ENCODE measurements at places on chromosomes 7 and 10.

DNA sequence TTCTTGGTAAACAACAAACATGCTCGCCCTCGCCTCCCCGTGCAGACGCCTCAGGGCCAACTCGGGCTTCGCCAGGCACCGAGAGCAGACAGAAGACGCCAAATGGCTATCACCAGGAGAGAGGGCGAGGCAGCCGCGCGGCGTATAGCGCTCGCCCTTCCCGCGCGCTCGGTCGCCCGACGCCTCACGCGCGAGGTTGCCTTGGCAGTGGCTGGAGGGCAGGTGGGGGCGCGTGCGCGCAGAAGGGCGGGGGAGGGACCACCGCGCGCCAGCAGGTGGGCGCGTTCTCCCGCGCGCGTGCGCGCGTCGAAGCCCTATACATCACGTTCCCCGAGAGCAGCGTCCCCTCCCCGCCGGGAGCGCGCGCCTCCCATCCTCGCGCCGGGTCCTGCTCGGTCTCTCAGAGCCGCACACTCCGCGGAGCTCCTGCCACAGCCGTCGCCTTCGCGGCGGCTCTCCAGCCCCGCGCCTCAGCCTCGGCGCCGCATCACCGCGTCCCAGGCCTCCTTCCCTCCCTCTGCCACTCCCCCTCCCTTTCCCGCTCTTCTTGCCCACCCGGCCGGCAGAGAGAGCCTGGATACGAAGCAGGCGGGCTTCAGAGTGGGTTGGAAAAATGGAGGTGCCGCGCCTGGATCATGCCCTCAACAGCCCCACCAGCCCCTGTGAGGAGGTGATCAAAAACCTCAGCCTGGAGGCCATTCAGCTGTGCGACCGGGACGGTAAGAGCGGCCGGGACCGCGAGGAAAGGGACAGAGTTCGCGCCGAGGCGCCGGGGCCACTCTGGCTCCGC lies at the start of gene PHYHIPL:
Gene PHYHIPL (plus strand): TSS at position 403 of the 790 bp plus-strand sequence. CDS start 211 bp downstream, at position 614.
- DNase-seq: no peak

- no peak for DNase-seq
Observed at GRCh38 chr10:42594246-42594650, 44.1 kb downstream of the ZNF33B start.

DNA sequence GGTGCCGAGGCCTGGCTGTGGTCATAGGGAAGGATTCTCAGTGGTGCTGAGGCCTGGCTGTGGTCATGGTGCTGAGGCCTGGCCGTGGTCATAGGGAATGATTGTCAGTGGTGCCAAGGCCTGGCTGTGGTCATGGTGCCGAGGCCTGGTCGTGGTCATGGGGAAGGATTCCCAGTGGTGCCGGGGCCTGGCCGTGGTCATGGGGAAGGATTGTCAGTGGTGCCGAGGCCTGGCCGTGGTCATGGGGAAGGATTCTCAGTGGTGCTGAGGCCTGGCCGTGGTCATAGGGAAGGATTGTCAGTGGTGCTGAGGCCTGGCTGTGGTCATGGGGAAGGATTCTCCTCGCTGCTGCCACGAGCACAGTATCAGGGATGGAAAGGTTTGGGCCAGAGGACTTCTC lies 327.3 kb downstream of the ADARB2 start:
- DNase-seq: no peak

DNA sequence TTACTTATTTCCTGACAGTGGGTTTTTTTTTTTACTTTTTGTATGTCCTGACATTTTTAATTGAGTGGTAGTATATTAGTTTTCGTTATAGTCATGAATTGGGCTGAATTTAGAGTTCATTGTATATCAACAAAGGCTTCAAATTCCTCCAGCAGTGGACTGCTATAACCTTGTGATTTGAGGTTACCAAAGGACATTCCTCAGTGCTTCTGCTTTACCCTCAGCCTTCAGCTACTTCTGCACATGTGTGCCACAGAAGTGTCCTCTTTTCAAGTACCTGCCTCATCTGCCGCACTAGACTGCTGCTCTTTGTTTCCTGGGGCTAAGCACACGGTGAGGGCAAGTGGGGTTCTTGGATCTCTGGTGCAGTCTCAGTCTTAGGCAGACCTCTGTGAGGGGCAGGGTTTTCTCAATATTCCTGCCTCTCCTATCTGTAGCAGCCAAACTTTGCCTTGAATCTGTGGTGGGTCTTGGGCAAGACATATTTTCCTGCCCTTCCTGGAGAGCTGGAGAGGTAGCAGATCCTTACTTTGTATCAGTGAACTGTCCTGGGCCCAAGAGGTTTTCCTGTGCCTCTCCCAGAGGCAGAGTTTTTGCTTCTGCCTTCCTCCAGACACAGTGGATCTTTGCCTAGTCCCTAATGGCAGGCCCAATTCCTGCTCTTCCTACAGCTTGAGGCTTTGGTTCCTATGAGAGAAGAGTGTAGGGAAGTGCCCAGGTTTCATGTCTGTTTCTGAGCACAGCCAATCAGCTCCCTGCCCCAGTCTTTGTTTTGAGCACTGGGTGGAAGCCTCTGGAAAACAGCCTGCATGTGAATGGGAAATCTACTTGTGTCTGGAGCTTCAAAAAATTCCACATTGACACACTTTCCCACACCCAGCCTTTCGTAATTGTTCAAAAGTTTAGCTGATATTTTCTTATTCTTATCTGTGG lies 39.0 kb upstream of the STRIP2 start:
- no peak for DNase-seq

- no peak for DNase-seq
Observed at GRCh38 chr7:6386779-6387178, 61.0 kb downstream of the DAGLB start.

DNA sequence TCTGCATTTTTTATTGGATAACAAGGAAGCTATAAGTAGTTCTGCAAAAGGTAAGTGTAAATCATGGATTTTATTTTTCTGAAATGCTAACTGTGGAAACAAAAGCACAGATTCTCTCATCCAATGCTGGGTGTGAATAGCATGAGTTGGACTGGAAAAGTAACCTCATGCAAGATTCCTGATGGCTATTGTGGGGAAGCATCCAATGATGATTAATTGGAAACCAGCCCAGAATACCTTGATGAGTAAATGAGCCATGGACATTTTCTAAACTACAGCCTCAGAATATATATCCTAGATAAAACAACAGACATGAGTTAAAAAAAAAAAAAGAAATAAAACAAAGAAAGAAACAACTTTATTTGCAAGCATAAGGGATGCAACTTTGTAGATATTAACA lies 934.6 kb downstream of the CCSER2 start:
- DNase-seq: no peak

- DNase-seq: no peak
Observed at GRCh38 chr7:120460949-120461348, 188.0 kb downstream of the KCND2 start.

GRCh38 chr7:146830686-146831085 lies 714.1 kb downstream of the CNTNAP2 start:
- no peak for DNase-seq

DNA sequence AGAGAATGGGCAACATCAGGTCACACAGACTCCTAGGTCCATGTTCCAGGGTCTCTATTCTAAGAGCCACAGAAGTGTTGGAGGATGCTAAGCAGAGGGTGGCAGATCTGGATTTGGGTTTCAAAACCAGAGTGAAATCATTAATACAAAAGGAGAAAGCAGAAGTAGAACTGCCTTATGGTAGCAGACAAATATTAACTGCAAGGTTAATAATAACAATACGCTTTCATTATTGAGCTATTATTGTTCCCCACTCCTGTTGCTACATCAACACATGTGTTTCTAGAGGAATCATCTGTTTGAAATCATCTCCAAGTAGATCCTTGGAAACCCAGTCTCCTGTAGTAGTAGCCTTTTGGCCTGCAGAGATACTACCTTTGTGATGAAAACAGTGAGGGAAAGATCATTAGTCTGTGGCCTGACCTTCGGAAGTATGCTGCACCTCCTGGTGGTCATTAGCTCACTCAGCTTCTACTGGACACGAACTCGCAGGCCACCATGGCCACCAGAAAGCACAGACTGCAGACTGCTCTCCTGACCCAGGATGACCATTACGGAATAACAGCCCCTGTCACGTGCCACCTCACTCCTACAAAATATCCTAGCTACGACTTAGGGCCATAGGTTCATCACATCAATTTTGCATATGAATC lies 84.6 kb downstream of the XPNPEP1 start:
- no peak for DNase-seq

- DNase-seq: no peak
Observed at GRCh38 chr7:157396316-157397035, 59.7 kb downstream of the DNAJB6 start.

GRCh38 chr10:98168147-98168546 lies 33.7 kb downstream of the R3HCC1L start:
- DNase-seq: no peak

GRCh38 chr10:35903021-35903420 lies 260.9 kb upstream of the FZD8 start:
- no peak for DNase-seq

- DNase-seq: no peak
Observed at GRCh38 chr7:133303931-133304330, 51.1 kb downstream of the EXOC4 start.

- DNase-seq: no peak
Observed at GRCh38 chr10:50293513-50294313, 42.4 kb upstream of the ASAH2 start.

DNA sequence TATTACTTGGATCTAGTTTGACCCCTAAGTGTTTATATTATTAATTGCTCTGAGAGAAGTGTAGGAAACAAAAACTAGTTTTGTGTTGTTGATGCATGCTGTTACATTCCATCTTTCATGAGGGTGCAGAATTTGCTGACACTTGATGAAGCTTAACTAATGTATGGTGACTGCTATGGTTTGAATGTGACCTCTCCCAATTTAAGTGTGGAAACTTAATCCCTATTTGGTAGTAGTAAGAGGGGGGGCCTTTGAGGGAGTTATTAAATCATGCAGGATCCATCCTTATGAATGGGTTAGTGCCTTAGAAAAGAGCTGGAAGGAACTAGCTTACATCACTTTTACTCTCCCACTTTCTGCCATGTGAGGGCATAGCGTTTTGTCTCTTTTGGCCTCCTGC lies 142.5 kb downstream of the PCLO start:
- DNase-seq: no peak

Data from stimulated activated CD4-positive, alpha-beta T cell treated with anti-CD3 and anti-CD28 coated beads, TNF-alpha, amount 100 ng/mL, for 1 hour (primary cell).